ENCODE measurements at places on chromosomes 5 and 9.
A peak's percentile ranks its signal among the peaks of the same experiment; 100 is the strongest.

DNA sequence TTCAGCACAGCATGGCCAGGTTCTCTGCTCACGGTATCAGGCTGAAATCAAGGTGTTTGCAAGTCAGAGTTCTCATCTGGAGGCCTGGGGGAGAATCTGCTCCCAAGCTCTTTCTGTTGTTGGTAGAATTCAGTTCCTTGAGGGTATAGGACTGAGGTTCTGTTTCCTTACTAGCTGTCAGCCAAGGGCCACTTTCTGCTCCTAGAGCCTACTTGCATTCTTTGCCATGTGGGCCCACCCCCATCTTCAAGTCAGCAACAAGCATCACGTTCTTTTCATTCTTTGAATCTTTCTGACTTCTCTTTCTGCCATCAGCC is 7.4 kb upstream of the CDC42SE2 start:
- no peak for DNase-seq

- DNase-seq: no peak
Measured at GRCh38 chr5:158099571-158100105, 240.7 kb upstream of the CLINT1 start.

DNA sequence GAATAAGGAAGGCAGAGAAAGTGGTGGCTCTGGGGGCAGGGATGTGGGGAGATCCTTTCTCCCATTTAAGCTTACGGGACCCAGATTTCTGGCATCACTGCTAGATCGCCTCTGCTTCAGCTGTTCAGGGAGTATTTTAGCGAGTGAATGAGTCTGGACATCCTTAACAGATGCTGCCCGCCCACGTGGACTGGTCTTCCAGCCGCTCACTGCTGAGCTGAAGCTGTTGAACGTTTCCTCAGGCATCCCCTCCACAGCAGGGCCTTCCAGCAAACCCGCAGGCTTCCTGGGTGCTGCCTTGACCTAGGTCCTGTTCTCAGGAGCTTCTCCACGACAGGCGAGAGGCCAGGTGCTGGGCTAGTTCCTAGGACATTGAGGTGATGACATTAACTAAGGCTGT is 144.4 kb upstream of the EFNA5 start:
- no peak for DNase-seq

- no peak for DNase-seq
Measured at GRCh38 chr9:122239722-122240121, 11.0 kb upstream of the LHX6 start.

- DNase-seq: no peak
Measured at GRCh38 chr9:33161011-33161588, 6.0 kb downstream of the B4GALT1 start.

GRCh38 chr5:15776346-15776745 is 276.4 kb downstream of the FBXL7 start:
- DNase-seq: no peak

DNA sequence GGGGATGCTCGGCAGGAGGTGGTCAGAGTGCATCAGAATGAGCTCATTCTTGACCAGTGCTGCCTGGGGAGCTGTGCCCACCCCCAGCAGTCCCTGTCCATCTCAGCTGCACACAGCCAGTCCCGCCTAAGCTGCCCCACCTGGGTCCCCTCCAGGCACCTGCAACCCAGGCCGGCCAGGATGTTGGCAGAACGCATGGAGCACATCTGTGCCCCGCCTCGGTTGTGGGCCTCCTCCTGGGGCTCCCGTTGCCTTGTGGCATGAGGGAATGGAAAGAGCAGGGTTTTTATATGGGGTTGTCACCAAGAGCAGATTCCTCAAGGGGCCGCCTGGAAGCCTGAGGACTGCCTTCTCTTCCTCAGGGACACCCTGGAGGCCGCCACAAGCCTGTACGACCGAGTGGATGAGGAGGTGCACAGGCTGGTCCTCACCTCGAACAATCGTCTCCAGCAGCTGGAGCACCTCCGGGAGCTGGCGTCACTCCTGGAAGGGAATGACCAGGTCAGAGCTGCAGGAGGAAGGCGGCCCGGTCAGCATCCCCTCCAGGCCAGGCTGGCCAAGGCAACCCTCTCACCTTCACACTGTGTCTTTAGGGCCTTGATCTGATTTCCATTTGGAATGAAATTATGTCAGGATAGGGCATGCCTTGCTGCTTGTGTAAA is 34.8 kb upstream of the LRRC14B start:
- DNase-seq: no peak

DNA sequence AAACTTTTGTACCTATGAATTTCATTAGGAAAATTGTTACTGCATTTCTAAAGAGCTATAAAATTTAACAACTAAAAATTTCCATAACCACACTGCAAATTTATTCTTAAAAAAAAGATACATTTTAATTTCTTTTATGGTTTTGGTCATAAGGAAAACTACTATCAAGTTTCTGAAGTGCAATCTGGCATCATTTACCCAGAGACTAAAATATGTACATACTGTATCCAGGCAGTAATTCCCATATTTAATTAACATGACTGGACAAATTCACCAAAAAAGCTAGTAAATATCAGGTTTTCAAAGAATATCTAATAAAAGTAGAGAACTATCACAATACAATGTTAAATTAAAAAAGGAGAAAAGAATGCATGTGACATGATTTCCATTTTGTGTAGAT is 20.7 kb downstream of the PUM3 start:
- DNase-seq: no peak

DNA sequence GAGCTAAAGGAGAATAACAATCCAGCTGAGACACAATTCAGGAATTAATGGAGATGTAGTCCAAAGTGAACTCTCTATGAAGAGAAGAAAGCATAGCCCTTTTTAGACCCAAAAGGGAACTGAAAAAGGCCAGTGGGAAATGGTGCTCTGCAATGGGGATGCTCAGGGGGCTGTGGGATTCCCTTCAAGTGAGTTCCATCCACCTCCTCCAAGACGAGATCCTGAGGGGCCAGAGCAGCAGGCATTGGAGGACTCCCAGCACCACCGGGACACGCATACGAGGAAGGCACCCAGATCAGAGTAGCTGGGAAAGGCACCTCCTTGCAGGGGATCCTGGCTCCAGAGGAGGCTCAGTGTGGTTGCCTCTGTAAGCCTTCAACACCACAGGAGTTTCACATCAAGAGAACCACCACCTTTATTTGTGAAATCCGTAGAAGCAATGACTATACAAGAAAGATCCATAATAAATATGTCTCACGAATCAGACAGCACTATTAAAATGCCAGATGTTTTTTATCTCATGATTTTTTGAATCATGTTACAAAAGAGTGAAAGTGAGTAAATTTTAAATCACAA is 288.2 kb downstream of the MED10 start:
- DNase-seq: no peak

DNA sequence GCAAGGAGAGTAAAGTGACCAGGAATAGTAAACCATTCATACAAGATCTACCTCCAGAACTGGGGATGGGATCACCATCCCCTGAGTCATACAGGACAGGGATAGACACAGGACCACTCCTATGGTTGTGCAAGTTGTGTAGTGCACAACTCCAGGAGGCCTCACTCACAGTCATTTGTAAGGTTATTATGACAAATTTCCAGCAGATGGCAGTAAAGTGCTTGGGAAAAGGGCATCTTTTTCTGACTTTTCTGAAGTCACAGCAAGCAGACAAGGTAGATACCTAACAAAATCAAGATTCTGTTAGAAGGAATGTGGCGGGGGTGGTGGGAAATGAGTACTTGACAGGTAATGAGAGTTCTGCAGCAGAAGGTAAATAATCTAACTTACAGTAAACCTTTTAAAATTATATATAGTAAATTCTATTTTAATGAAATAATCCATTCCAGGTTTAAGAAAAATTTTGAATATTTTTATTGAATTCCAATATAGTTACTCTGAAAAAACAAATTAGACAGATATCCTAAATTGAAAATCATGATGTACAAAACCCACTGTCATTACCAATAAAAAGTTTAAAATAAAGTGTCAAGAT is 16.7 kb upstream of the KIF27 start:
- DNase-seq: peak; percentile 69

GRCh38 chr9:27183701-27184100 is 74.7 kb downstream of the TEK start:
- no peak for DNase-seq

DNA sequence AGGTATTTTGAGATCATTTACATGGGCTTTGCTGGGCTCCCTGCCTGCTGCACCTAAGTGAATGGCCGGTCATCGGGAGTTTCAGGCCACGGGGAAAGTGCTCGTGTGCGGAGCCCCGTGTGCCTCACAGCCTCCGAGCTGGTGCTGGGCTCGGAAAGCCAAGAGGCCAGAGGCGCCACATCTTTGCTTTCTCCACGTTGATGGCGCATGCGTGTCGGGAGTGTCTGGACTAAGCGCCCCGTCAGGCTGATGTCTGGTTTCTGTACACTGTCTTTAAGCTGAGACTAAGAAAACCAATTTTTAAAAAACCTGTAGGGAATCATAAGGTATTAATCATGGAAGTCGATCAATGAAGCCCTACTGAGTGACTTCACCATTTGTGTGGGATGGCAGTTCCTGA is 69.1 kb downstream of the OTULIN start:
- no peak for DNase-seq

- no peak for DNase-seq
Measured at GRCh38 chr9:120014796-120015195, 565.2 kb downstream of the CDK5RAP2 start.

- no peak for DNase-seq
Measured at GRCh38 chr5:89878140-89879132, 531.1 kb downstream of the CETN3 start.

DNA sequence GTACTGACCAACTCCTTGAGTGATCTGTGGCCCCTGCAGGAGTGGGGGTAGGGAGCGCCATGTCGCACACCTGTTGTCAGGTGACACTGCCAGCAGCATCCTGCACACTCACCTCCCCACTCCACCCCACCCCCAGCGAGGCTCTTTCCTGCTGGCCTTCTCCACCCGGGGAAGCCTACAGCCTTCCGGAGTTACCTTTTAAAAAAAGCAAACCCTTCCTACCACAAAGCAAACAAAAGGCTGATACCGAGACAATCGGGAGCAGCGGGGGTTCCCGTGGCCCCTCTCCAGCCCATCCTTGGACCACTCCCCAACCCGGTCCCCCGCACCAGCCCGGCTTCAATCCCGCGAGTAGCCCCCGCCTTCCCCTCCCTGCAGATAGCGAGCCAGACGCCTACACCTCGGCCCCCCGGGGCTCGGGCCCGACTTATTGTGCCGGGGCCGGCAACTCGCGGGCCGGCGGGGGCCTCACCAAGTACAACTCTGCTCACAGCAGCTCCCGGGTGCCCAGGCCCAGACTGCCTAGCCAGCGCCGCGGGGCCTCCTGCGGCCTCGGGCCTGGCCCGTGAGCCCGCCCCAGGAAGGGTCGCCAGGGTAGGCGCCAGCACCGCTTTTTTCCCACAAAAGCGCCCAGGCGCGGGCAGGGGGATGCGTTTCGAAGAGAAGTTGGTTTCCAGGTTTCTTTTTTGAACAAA is 724 bp downstream of the MACROH2A1 start:
- peak; percentile 9 for DNase-seq

DNA sequence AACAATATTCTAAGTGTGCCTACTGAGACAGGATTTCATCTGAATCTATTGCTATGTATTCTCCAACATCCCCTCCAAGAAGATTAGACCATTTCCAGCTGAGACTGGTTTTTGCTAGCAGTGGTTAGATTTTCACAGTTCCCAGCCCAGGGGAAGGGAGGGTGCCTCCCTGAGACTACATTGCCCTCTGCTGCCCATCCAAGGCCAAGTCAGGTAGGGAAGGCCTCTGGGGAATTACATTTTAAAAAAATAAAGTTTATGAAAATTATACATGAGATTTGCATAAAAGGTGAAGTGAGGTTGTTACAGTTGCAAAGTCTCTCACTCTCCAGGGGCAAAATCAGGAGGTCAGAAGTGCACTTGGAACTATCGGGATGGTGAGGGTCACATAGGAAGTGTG is 28.0 kb upstream of the SYK start:
- DNase-seq: no peak

DNA sequence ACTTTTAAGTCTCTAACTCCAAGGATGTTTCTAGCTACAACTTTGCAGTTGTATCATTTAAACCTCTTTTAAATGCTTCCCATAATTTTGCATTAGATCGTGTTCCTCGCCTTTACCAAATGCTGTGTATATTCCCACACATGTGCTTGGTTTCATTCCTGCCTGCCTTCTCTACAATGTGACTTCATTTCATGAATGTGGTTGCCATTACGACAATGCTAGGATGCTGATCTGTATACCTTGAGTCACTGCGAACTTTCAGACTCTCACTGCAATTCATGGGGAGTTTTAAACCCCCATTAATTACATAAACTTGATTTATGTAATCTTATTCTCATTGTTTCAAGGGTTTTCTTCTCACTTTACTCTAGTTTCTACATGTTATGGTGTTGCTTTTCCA is 50.3 kb downstream of the UBE2QL1 start:
- DNase-seq: no peak

DNA sequence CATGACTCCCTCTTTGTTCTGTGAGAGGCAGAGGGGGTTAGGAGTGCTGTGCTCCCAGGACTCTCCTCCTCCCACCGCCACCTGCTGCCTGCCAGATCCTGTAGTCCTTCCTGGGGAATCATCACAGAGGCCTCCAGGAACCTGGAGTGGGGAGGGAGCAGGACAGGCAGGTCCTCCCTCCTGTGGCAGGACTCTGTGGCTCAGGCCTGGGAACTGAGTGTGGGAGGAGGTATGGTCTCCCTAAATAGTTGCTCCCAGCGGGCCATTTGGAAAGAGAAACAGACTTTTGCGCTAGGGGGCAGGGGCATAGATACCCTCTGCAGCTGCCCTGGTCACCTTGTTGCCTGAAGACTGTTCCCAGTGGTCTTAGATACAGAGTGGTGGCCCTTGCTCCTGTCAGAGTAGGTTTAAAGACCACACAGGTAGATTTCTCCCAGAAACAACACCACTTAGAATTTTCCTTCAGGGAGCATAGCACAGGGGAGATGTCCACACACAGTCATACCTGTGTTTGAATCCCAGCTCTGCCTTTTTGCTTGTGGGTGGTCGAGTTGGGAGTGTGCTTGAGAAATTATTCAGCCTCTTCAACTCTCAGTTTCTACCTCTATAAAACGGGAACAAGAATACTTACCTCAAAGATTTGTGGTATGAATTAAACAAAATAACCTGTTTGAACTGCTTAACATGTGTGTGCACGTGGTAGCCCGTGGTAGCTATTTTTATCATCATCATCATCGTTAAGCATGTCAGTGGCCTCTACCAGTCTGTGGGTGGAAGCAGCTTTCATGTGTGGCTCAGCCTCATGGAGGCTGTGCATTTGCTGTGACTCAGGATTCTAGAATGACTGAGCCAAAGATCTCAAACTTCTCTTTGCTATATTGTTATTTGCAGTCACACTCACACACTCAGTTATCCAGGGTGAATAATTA is 55.8 kb downstream of the SLC22A5 start:
- DNase-seq: no peak

DNA sequence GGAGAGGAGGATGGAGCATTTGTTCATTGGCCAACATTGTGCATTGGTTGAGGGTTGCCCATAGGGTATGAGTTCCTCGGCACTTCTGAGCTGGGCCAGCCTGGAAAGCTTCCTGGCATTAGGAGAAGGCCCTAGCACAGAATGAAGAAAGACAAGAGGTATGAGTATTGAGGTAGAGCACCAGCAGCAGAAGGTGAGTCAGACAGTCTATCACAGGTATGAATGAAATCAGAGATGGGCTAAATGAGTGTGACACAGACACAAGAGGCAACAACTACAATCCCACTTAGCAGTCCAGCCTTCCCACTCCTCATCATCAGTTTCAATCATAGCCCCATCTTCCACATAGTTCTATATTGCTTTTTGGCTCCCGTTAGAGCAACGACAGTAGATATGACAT is 25.4 kb upstream of the TGFBR1 start:
- no peak for DNase-seq

GRCh38 chr5:107388141-107388861 is 282.4 kb downstream of the EFNA5 start:
- DNase-seq: no peak

- no peak for DNase-seq
Measured at GRCh38 chr9:121326130-121326838, 43.8 kb downstream of the STOM start.

GRCh38 chr9:93197670-93198069 is 13.7 kb downstream of the WNK2 start:
- no peak for DNase-seq

Measured in NCI-H1092 (cell line).